ENCODE measurements at places on chromosomes 1 and 21. TPM values are rescaled to one million over a fixed set of nuclear protein-coding genes. Genes with fewer than 3 reads are reported as not detected.

IBA57 gene
- total RNA-seq, result 8.6 TPM

DPT gene
- total RNA-seq, result not detected

IL19 gene
- total RNA-seq, result not detected

TNNI3K gene
- not detected for total RNA-seq

MROH9 gene
- not detected for total RNA-seq

ARHGAP30 gene
- total RNA-seq, result 324 TPM

RNU1-2 gene
- 1,658 TPM for total RNA-seq

ICOSLG gene
- total RNA-seq, result 5.0 TPM

UBAP2L gene
- total RNA-seq, result 180 TPM

KRTAP13-3 gene
- total RNA-seq, result not detected

PLEKHG5 gene
- 4.1 TPM for total RNA-seq

A3GALT2 gene
- total RNA-seq, result not detected

KCNK1 gene
- 0.82 TPM for total RNA-seq

METTL18 gene
- total RNA-seq, result 13.1 TPM

ADAMTSL4 gene
- 0.14 TPM for total RNA-seq

PLA2G2D gene
- total RNA-seq, result not detected

CORT gene
- total RNA-seq, result 0.35 TPM

DIO1 gene
- total RNA-seq, result not detected

PLA2G5 gene
- total RNA-seq, result not detected

CYP4A11 gene
- total RNA-seq, result not detected

LCE3E gene
- total RNA-seq, result not detected

HEYL gene
- not detected for total RNA-seq

LRRC53 gene
- not detected for total RNA-seq

ATP5IF1 gene
- total RNA-seq, result 174 TPM

FRRS1 gene
- 0.41 TPM for total RNA-seq

CDK18 gene
- total RNA-seq, result 0.68 TPM

OPRD1 gene
- not detected for total RNA-seq

TMEM53 gene
- 2.9 TPM for total RNA-seq

OR2L2 gene
- total RNA-seq, result 0.08 TPM

AK5 gene
- total RNA-seq, result 6.6 TPM

UCK2 gene
- total RNA-seq, result 16.9 TPM

PLPPR5 gene
- not detected for total RNA-seq

NRIP1 gene
- 17.7 TPM for total RNA-seq

CXADR gene
- 0.78 TPM for total RNA-seq

KCTD3 gene
- 7.1 TPM for total RNA-seq

ANKRD35 gene
- 0.10 TPM for total RNA-seq

TRPM2 gene
- 37.7 TPM for total RNA-seq

CYP4Z1 gene
- not detected for total RNA-seq

UMODL1 gene
- 0.20 TPM for total RNA-seq

GPR37L1 gene
- not detected for total RNA-seq

EPHB2 gene
- not detected for total RNA-seq

CD5L gene
- not detected for total RNA-seq

LCK gene
- total RNA-seq, result 449 TPM

LAX1 gene
- 16.5 TPM for total RNA-seq

LCE1C gene
- total RNA-seq, result not detected

LCE1D gene
- not detected for total RNA-seq

TCP10L gene
- total RNA-seq, result 0.38 TPM

AMPD1 gene
- total RNA-seq, result not detected

E2F2 gene
- total RNA-seq, result 54.5 TPM

FMOD gene
- total RNA-seq, result 0.12 TPM

HUNK gene
- total RNA-seq, result 0.23 TPM

KIAA0040 gene
- total RNA-seq, result 70.7 TPM

NEK2 gene
- total RNA-seq, result 29.8 TPM

FCRL6 gene
- total RNA-seq, result not detected

PGM1 gene
- total RNA-seq, result 46.8 TPM

FYB2 gene
- total RNA-seq, result not detected

LIN9 gene
- 9.8 TPM for total RNA-seq

BRINP2 gene
- total RNA-seq, result not detected

PLA2G2F gene
- not detected for total RNA-seq
